ENCODE measurements at places on chromosomes 2 and 18.

GRCh38 chr2:202541137-202541536, 93.6 kb upstream of the FAM117B start:
- no peak for DNase-seq

GRCh38 chr2:160460333-160460731, 33.3 kb downstream of the RBMS1 start:
- no peak for DNase-seq

GRCh38 chr2:27442920-27443282, 720 bp downstream of the KRTCAP3 start:
- no peak for DNase-seq

DNA sequence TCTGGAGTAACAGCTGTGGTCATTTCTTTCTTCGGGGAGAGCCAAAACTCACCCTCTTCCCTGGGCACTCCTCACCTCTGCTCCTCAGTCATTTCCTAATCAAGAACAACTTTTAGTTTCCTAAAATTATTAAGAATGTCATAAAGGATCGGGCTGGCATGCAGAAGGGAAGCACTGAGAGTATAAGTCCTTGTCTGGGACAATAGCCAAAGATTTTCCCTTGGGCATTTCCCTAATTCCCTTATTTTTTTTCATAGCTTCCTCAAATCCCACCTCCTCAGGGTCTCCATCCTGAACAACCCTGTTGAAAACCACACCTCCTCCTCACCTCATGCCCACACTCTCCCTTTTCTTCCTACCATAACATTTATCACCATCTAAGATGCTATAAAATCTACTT, 115.0 kb downstream of the MREG start:
- DNase-seq = no peak

DNA sequence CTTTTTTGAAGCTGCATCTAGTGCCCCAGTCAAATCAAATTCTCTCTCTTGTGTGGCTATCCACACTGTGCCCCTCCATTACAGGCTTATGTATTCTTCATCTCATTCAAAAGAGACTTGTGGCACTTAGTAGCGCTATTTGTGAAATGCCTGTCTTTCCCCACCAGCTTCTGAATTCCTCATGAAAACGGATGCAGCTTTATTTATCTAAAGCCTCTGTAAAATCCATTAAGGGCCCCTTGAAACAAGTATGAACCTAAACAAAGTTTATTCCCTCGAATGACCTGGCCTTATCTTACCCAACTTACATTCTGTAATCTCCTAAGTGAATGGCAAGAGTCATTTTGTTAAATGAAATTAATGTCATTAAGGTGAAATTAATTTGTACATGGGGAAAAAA, 417.4 kb upstream of the PIK3C3 start:
- no peak for DNase-seq

DNA sequence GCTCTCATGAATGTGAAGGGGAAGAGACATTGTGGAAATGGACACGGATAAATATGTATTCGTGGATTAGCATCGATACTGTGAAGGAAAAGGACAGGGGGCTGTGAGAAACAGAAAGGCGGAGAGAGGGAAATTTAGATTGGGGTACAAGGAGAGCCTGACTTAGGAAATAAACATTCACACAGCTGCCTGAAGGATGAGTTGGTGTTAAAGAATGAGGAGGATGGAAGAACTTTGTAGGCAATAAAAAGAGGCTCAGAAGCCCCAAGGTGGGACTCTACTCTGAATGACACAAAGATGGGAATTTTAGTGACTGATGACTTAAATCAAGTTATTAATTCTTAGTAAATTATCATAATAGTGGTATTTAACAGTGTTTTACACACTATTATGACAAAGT, 10.1 kb downstream of the MYO1B start:
- DNase-seq = no peak

DNA sequence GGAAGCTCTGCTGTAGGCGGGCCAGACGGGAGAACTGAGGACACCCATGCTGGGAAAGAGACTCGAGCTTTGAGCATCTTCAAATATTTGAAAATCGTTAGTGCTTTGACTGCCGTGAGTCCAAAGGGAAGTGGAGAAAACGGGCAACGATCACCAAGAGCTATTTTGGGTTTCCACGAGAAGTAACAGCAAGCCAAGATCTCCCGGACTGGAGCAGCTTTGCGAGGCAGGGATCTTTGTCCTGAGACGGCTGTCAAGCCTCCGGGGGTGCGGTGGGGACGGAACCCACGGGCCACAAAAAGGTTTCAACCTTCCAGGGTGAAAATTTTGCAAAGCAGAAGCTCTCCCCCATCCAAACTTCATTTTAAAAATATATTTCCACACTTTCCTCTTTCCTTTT, 195.8 kb downstream of the NDUFA10 start:
- DNase-seq = no peak

DNA sequence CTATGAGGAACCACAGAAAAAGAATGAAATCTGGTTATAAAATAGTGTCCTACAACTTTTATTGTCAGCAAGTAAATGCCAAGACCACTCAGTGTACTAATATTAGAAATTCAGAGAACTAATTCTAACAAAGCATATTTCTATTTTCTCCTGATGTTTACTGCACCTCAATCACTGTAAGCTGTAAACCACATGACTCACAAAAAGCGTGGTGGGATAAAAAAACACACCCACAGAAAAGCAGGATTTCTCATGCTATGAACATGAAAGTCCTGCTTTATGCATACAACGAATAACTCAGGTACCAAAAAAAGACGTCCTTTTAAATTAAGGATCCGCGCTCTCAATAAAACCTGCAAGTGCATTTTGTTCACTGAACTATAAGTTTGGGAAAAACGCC, 797 bp downstream of the TXNL4A start:
- peak; percentile 12 for DNase-seq

GRCh38 chr18:71036783-71037182, 747.9 kb downstream of the SOCS6 start:
- no peak for DNase-seq

GRCh38 chr18:46299465-46300008, 195.4 kb downstream of the HAUS1 start:
- no peak for DNase-seq

- DNase-seq = peak; percentile 55
These were observed 262.4 kb downstream of the SS18 start for GRCh38 chr18:25827961-25828561.

Measured in AG10803 (cell line).